Metanephros (tissue), 2 donors: ENCODE measurements at places on chromosomes 4 and X. TPM values are rescaled to one million over a fixed set of nuclear protein-coding genes. Genes with fewer than 3 reads are reported as not detected.

Gene KCND1
- total RNA-seq = 2.7 TPM

Gene NDST4
- 1.3 TPM for total RNA-seq

Gene APBB2
- 95.2 TPM for total RNA-seq

Gene TMEM271
- 0.06 TPM for total RNA-seq

Gene FBXO8
- total RNA-seq = 33.0 TPM

Gene MAGEC2
- not detected for total RNA-seq

Gene BMP3
- total RNA-seq = 12.4 TPM

Gene GLRB
- total RNA-seq = 6.9 TPM

Gene NHSL2
- total RNA-seq = 9.3 TPM

Gene CDK16
- total RNA-seq = 79.8 TPM

Gene CSN1S1
- not detected for total RNA-seq

Gene UCP1
- not detected for total RNA-seq

Gene SLC6A14
- not detected for total RNA-seq

Gene ACOT9
- total RNA-seq = 45.3 TPM

Gene KIAA1210
- total RNA-seq = 4.1 TPM

Gene WDR17
- total RNA-seq = 6.0 TPM
